NCI-H2081 treated with DMSO at 0.1 percent for 48 hours (cell line): ENCODE measurements at places on chromosomes 12 and 14.
A peak's percentile ranks its signal among the peaks of the same experiment; 100 is the strongest.

- DNase-seq: no peak
Measured at GRCh38 chr12:122228092-122228491, 2.2 kb upstream of the DIABLO start.

GRCh38 chr12:113271853-113272561 lies 50.7 kb downstream of the TPCN1 start:
- DNase-seq: no peak

GRCh38 chr14:77316872-77317301 lies 3.8 kb downstream of the POMT2 start:
- DNase-seq: no peak

DNA sequence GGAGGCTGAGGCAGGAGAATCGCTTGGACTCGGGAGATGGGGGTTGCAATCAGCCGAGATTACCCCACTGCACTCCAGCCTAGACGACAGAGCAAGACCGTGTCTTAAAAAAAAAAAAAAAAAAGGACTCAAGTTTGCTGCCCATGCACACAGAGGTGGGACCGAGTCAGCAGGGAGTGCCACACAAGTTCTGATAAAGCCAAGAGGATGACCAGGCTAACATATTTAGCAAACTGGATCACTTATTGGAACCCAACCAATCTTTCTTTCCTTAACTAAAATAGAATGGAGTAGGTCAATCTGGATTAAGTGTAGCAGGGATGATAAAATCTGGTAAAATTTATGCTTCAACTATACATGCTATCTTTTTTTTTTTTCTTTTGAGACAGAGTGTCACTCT lies 190.4 kb upstream of the FOXN3 start:
- DNase-seq: no peak

DNA sequence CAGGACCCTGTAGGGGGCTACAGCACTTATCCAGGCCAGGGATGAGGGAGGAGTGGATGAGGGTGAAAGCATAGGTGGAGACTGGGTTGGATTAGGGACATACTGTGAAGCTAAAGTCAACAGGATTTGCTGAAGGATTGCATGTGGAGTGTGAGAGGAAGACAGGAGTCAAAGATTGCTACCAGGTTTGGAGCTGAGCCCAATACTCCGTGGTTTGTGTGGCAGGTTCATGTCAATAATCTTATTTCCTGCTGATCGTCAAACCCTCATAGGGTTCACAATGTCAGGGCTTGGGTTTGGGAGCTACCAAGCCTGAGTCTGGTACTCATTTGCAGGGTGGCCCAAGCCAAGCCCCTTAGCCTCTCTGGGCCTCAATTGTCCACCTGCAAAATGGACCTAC lies 77.1 kb upstream of the PLXNC1 start:
- DNase-seq: no peak

DNA sequence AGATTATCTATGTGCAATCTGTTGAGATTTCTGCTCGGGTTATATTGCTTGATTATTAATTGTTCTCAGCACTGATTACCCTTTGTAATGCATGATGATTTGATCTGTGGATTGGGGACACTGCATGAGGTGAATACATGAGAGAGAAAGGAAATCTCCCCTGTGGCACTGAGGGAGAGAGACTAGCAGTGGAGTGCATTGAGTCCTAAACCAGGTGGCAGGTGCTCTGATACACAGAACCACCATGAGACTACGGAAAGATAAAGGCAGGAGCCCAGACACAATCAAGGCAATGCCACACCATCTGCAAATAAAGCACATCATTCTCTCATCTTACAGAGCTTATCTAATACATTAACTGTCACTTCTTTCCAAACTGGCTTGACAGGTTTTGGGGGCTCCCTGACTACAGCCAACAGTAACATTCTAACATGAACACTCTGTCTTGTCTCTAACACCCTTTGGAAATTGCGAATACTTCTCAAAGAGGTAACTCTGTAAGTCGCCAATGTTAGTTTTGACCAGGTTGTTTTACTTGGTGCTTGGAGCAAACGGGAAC lies 37.6 kb upstream of the TSPAN8 start:
- DNase-seq: no peak

DNA sequence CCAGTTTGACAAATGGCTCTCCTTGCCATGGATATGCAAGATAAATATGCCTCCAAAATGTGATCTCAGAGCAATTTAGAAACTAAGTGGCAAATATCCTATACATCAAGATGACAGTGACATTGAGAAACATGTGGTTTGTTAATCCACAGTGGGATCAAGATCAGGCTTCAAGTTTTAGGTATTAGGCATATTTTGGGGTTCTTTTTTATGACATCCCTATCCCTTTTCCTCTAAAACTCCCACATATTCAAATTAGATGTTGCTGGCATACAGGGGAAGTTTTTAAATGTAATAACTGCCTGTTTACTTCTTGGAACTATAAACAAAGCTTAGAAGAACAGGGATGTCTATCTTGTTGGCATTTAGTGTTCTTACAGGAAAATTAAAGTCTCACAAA lies 179.4 kb downstream of the CRADD start:
- DNase-seq: no peak

DNA sequence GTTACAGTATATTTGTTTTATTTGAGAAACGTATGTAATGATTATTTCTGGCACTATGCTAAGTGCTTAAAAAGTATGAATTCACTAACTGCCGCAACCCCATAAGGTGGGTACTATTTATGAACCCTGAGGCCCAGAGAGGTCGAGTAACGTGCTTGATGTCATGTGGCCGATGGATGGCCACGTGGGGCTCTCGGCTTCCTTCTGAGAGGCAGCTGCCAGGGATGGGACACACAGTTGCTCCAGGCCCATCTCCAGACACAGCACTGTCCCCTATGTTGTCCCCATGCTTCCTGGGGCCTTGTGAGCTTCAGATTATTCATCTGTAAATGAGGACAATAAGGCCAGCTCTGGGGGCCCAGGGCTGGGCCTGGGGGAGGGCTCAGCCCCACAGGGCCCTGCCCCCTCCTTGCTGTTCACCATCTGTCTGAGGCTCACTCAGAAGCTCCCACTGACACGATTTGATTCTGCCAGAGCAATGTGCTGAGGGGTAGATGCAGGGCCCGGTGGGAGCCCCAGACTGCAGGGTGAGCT lies 115.0 kb downstream of the CALM1 start:
- no peak for DNase-seq

DNA sequence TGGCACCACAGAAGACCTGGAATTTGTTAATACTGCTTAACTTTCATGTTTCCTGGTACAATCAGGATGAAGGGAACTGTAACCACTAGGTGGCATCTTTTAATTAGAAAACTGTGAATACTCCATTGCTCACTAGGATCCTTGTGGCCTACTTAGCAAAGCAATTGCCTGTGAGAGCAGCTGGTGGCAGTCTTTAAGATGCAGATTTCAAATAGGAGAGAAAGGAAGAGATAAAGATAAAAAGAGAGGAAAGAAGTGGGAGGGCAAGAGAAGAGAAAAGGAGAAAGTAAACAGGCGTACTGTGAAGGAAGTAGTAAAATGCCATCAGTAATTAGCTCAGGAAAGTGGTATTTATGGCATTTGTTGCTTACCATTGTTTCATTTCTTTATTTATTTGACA lies 114.5 kb downstream of the RAD51B start:
- peak; percentile 38 for DNase-seq

DNA sequence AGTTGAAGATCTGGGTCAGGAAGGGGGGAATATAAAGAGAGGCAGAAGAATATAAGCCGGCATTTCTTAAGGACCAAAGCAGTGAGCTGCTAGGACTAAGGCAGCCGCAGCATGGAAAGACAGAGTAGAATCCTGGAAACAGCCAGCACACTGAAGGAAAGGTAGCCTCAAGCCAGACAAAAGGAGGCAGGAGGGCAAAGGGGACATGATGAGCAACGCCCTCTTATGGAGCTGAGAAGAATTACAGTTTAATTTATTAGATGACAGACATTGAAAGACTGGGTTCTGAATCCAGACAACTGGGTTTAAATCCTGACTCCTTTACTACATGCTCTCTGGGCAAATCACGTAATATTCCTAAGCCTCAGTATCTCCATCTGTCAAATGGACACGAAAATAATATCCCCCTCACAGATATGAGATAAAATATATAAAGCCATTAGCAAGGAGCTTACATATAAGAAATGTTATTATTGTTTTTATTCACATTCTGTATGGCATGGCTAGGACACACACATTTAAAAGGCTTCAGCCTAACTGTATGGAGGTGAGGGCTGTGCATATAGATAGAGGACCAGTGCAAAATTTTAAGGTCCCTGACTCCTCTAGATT lies 8.1 kb upstream of the PCED1B start:
- DNase-seq: no peak

- DNase-seq: no peak
Measured at GRCh38 chr12:60101715-60102114, 505.9 kb downstream of the SLC16A7 start.

GRCh38 chr14:51240804-51241380 lies 845 bp downstream of the TMX1 start:
- no peak for DNase-seq

DNA sequence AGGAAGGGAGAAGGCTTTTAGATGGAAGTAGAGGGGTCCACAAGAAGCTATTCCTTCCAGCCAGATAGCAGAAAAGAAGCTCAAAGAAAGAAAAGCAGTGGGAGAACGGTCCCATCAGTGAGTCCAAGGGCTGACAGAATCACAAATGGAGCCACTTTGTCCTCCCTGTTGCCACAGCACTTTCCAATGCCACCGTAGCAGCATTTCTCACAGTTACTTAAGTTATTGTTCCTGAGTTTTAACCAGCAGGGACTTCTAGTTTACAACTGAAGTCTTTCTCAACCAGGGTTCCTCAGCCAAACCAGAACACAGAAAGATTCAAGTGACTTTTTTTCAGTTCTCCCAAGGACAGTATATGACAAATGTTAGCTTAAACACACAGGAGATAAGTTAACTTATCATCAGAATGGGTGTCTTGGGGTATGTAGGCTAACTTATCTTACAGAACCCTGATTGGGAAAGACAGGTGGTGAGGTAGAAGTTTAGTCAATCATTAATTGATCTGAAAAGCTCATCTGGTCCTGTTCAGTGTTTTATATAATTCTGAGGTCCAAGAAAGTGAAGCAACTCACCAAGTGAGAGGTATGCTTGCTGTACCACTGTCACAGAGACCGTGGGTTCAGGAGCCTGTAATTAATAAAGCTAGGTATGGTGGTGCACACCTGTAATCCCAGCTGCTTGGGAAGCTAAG lies 7.0 kb downstream of the GATC start:
- DNase-seq: no peak

- DNase-seq: no peak
Measured at GRCh38 chr14:49934646-49935045, 41.8 kb downstream of the ARF6 start.

GRCh38 chr12:15505616-15506015 lies 183.3 kb downstream of the PTPRO start:
- DNase-seq: no peak

- no peak for DNase-seq
Measured at GRCh38 chr14:68840454-68840853, 47.6 kb upstream of the ZFP36L1 start.

DNA sequence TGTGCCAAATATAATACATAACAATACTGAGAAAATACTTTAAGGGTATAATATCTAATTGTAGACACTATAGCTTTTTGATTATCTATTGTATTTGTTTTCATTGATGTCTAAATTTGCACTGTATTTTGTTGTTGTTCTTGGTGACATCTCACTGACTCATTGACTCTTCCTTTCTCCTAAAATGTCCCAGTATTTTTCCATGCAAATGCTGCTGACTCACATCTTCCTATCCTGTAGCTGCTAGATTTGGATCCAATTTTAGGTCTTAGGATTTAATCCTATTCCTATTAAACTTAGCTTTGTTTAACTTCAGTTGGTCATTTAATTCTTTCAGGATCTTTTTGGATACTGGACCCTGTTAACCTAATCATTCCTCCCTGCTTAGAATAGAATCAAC lies 148.5 kb downstream of the TMTC2 start:
- DNase-seq: no peak

DNA sequence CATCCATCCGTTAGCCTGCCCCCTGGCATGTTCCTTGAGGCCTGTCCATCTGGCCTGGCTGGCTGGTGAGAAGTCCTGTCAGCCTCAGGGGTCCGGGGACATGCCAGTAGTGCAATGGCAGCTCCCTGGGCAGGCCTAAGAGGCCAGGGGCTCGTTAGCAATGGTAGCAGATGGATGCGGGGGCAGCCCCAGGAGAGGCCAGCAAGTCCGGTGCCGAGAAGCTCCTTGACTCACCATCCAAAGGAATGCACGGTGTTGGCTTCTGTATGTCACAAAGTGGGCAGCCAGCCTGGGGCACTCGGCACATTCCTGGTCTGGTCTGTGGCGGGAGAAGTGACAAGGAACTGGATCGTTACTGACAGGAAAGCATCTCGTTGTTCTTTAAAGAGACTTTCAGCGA lies 319.9 kb downstream of the CACNA1C start:
- DNase-seq: no peak

DNA sequence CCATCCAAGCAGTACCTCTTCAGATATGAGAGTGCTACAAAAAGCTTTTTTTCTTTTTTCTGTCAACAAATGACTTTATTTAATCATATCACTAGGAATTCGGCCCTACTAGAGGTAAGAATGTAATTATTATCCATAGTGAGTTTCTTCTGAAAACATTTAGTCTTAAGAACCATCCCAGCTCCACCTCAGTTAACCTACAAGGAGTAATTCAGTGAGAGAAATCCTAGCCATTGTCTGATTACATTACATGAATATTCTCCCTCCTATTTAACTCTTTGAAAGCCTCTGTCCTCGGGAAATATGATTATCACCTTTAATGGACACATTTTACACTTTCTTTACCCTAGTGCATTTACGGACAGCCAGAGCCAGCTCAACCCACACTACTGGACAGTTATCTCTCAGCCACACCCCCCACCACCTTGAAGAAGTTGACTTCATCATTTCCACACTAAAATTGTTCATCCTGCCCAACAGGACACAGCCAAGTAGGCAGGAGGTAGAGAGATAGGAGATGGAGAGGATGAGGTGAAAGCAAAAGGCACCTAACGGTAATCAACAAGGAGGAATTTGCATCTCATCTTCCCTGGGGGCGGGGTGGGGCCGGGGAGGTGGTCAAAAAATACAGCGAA lies 1.3 kb downstream of the PPFIA2 start:
- DNase-seq: no peak

GRCh38 chr12:119008691-119009221 lies 27.4 kb downstream of the SRRM4 start:
- DNase-seq: no peak

- no peak for DNase-seq
Measured at GRCh38 chr12:89827592-89827991, 119.0 kb upstream of the ATP2B1 start.

GRCh38 chr14:94098326-94098992 lies 12.1 kb upstream of the IFI27 start:
- DNase-seq: no peak

DNA sequence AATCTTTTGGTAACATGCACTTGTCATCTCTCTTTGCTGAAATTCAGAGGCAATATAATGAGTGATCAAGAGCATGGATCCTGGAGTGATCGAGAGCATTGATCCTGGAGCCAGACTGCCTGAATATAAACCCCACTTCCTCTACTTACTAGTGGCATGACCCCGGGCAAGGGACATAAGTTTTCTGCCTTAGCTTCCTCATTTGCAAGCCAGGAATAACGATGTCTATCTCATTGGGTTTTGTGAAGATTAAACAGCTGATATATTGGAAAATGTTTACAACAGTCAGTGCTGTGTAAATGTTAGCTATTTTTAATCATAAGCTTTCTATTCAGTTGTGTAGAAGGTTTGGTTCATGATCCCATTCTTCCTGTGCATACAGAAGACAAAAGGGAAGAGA lies 2.4 kb upstream of the CSRNP2 start:
- no peak for DNase-seq
